ENCODE measurements at places on chromosomes 16 and 17. TPM values are rescaled to one million over a fixed set of nuclear protein-coding genes. Genes with fewer than 3 reads are reported as not detected.

Gene SKAP1
- total RNA-seq: not detected

Gene PARD6A
- total RNA-seq: 8.4 TPM

Gene ESRP2
- total RNA-seq: not detected

Gene HBA1
- 585 TPM for total RNA-seq

Gene ALOXE3
- total RNA-seq: not detected

Gene WNK4
- not detected for total RNA-seq

GRCh38 chr17:38741461-38741860, 6.7 kb downstream of the PCGF2 start:
- DNase-seq: no peak

DNA sequence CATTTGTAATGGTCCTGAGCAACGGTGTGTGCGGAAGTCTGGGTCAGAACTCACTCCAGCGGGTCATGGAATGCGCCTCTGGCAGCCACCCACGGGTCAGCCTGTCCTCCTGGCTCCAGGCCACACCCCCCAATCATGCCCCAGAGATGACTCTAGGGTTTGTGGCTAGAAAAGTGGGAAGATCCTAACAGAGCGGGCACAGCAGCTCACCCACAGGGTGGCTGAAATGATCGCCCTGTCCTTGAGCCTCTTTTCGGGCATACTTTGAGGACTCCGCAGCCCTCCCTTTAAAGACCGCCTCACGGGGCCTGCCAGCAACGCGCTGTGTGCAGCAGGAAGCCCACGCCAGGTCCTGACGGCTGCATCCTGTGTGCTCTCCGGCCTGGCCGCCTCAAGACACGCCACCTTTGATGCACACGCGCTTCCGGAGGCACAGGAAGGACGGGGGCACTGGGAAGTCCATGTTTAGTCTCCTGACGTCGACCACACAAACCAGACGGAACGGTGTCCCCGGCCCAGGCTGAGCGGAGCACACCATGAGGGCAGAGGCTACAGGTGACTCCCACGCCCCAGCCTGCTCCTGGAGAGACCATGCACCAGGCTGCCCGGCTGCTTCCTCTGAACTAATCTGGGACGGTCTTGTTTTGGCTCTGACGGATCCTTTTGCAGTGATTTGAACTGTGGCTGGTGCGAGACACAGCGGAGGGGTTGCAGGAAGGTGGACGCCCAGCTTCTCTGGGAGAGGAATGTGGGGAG, 92.9 kb downstream of the TBC1D16 start:
- DNase-seq: peak; percentile 64

DNA sequence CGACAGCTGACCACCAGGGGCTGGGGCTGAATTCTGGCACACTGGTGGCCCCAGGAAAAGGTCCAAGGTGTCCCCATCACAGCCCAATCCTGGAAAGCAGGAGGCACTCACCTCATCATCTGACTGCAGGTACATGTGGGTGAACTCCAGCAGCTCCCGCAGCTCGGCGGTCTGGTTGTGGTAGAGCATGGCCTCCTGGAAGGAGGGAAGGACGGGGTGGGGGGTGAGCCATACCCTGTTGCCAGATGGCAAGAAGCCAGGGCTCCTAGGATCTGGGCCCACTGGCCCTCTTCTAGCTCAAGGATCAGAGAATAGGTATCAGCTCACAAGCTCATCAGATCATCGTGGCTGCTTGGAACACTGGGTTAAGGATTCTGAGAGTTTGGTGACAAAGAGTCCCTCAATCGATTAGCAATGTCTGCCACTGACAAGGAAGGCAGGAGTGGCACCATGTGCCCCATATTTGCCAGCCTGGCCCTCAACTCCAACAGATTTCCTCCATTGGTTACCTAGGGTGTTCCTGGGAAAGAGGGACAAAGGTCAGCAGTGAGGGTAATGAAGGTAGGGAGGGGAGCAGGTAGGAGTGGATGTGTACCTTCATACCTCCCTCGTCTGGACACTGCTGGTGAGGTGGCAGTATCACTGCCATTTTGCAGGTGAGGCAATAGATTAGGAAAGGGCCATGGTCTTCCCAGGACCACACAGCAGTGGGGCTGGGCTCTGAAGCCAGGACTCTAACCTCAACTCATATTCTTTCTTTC, 4.9 kb downstream of the P3H4 start:
- no peak for DNase-seq

- no peak for DNase-seq
Observed at GRCh38 chr17:18039535-18040260, 490 bp downstream of the GID4 start.

- no peak for DNase-seq
Observed at GRCh38 chr16:20846030-20846429, 39.7 kb downstream of the REXO5 start.

GRCh38 chr16:68230176-68230571, 5.8 kb downstream of the ESRP2 start:
- peak; percentile 62 for DNase-seq

- DNase-seq: no peak
Observed at GRCh38 chr16:27468941-27469531, 67.1 kb downstream of the IL21R start.

- no peak for DNase-seq
Observed at GRCh38 chr17:81681672-81682071, 1.9 kb downstream of the ARL16 start.

DNA sequence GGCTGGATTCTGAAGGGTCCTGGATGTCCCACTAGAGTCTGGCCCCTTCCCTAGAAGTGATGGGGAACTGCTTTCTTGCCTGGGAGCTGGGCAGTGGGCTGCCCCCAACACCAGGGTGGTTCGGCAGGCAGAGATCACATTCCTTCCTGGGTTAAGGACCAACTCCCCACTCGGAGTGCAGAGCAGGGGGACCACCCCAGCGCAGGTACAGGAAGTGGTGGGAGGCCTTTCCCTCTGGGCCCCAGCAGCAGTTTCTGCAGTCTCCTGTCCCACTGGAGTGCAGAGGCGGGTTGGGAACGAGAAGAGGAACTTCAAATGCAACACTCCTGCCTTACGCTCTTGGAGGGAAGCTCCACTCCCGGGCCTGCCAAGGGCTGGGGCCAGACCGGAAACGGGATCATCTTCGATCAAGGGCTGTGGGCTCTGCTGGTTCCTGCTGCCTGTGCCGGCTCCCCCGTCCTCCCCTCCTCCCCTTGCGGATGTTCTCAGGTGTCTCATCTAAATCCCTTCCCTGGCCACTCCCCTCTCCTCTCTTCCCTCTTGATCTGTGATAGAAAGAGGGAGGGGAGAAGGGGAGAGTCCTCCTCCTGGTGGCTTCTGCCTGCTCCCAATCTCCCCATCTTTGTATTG, 9.0 kb upstream of the NGFR start:
- no peak for DNase-seq

DNA sequence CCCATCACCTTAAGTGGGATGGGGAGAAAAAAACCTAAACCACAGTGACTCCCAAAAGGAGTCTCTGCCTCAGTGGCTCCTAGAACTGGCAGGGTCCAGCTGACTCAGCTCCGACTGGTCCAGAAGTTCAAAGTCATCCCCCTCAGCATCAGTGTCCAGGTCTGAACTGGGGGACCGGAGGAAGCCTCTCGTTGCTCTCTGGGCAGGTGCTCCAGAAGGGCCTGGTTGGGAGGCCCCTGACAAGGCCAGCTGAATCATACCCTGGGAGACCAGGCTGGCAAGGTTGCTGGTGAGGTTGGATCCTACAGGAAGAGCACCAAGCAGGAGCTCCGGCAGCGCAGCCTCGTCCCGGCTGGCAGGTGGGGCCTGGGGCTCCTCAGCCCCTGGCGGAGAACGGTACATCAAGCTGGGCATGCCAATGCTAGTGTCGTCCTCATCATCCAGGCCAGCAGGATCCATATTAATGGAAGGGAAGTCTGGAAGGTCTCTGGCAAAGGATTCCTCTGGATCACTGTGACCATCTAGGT, 4.3 kb upstream of the PSMC3IP start:
- DNase-seq: no peak

GRCh38 chr17:8227238-8227581, 16.8 kb upstream of the AURKB start:
- no peak for DNase-seq

GRCh38 chr16:373848-374615, 3.7 kb upstream of the MRPL28 start:
- DNase-seq: no peak

GRCh38 chr16:31409433-31409832, 16.3 kb downstream of the ITGAD start:
- DNase-seq: no peak

DNA sequence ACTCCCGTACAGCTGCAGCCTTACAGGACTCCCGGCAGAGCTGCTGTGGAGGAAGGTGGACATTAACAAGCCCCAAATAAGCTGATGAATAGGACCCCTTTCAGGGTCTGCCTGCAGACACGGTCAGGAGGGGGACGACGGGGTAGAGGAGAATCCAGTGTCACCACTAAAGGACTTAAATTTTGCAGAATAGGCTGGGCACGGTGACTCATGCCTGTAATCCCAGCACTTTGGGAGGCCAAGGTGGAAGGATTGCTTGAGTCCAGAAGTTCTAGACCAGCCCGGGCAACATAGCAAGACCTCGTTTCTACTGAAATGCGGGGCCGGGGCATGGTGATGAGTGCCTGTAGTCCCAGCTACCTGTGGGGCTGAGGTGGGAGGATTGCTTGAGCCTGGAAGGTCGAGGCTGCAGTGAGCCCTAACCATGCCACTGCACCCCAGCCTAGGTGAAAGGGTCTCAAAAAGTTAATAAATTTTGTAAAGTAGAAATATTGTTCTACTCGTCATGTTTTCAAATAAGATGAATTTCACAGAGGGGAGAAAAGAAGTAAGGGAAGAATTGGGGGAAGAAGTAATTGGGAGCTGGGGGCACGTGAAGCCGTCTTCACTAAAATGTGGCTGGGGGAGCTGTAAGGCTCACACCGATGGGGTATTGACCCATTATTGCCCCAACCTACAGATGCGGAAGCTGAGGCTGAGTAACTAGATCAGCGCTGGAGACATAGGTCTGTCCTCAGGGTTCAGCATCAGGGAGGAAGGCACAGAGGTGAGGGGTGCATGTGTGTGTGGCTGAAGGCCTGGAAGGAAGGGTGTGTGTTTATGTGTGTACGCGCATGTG, 4.7 kb downstream of the LITAFD start:
- DNase-seq: no peak

DNA sequence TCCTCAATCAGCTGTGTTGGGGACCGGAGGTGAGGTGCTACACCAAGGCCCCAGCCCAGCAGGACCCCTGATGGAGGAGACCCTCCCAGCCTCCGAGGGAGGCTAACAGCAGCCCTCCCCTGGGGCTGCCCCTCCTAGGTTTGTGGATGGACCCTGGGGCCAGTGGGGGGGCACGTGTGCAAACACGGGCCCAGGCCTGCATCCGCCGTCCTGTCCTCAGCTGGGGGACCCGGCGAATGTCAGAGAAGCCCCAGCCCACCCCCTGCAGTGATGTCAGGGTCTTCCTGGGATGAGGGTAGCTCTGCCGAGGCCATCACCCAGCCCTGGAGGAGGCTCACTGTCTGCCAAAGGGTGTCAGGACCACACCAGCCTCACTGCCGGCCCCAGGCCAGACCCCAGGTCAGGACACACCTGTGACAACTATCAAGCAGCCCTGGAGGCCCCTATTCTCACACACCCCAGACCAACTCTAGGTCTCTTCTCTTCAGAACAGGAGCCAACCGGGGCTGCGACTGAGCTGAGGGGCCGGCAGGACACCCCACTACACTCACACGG, 26.7 kb downstream of the CEP131 start:
- no peak for DNase-seq

GRCh38 chr17:2736956-2737355, 12.5 kb downstream of the CCDC92B start:
- DNase-seq: no peak

All from ascending aorta (tissue), 2 donors.